ENCODE measurements at places on chromosomes 2 and 18.

DNA sequence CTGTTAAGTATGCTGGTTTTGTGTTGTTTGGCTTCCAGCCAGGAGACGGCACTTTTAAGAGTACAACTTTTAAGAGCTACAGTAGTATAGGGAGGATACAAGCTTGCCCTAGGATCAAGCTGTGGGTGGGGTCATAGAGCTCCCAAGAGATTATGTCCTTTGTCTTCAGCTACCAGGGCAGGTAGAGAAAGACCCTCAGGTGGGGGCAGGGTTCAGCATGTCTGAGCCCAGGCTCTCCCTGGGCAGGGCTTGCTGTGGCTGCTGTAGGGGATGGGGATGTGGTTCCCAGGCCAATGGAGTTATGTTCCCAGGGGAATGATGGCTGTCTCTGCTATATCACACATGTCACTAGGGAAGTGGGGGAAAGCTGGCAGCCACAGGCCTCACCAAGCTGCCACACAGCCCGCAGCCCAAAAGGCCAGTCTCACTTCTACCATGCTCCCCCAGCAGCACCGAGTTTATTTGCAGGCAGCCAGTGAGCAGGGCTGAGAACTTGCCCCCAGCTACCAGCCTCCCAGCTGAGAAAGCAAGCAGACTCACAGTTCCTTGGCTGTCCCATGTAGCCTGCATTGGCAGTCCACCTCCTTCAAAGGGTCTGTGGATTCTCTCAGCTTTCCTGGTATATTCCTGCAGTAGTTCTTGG lies 105.7 kb upstream of the ERBB4 start:
- no peak overlapping the region for H3K4me3 ChIP-seq
- peaks cover 3% of the 10 kb centered on the region for H3K27me3 ChIP-seq
- no peaks in the 10 kb centered on the region for H3K4me1 ChIP-seq
- H3K27ac ChIP-seq = no peak overlapping the region

DNA sequence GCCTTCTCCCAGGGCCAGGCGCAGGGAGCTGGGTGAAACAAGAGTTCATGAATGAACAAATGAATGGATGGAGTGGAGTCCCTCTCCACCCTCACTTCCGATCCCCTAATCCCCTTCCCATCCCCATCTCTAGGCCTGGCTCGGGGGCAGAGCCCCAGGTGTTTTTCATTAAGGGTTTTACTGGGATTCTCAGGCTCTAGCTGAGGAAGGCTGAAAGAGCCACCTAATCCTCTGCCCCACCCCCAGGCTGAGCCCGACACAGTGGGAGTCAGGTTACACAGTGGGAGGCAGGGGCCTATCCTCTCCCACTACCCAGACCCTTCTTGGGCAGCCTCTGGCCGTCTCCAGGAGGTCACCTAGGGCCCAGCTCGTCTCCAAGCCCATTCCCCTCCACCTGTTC lies 36.1 kb downstream of the SDC1 start:
- no peaks in the 10 kb centered on the region for H3K27me3 ChIP-seq
- DNase-seq = no peak
- H3K36me3 ChIP-seq = no peaks in the 10 kb centered on the region
- no peak overlapping the region for H3K27ac ChIP-seq

GRCh38 chr2:149989447-149990063 lies 402.0 kb upstream of the MMADHC start:
- no peak overlapping the region for H3K4me3 ChIP-seq
- H3K27me3 ChIP-seq = no peaks in the 10 kb centered on the region
- no peak overlapping the region for H3K27ac ChIP-seq
- no peaks in the 10 kb centered on the region for H3K36me3 ChIP-seq
- H3K4me1 ChIP-seq = no peaks in the 10 kb centered on the region
- no peak for DNase-seq

DNA sequence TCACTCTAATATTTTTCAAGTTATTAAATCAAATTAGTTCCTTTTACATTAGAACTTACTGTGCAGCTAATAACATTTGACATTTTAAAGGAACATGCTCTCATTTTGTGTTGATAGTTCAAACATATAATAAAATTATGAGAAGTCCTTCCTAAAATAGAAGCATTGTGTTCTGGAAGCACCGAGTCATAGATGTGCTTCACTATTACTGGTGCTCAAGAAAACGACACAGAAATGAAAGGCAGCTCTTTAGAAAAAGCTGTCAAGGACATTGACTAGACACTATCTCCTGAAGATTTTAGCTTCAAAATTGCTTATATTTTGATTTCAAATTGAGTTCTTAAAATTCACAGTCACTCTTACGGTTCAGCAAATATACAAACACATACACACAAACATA lies 338.3 kb downstream of the NBAS start:
- no peak overlapping the region for H3K27ac ChIP-seq
- H3K4me1 ChIP-seq = no peaks in the 10 kb centered on the region
- no peak for DNase-seq
- H3K36me3 ChIP-seq = peaks cover 39% of the 10 kb centered on the region
